ENCODE measurements at places on chromosomes 3 and 15.

DNA sequence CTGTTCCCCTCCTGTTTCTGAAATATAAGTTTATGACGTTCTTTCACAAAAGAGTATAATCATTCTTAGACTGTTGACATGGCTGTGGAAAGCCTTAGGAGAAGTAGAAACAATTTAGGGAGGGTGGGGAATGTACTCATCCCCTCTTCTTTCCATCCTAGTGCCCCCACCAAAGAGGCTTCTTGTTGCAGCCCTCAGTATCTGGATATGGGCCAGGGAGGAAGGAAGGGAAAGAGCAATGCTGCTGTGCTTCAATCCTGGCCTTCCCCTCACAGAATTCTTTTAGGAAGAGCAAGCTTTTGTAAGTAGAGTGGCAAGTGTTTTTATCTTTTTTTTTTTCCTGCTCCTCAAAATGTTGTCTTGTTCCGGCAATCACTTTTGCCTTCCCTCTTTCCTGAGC, 1.7 kb downstream of the INAFM2 start:
- DNase-seq, result no peak

DNA sequence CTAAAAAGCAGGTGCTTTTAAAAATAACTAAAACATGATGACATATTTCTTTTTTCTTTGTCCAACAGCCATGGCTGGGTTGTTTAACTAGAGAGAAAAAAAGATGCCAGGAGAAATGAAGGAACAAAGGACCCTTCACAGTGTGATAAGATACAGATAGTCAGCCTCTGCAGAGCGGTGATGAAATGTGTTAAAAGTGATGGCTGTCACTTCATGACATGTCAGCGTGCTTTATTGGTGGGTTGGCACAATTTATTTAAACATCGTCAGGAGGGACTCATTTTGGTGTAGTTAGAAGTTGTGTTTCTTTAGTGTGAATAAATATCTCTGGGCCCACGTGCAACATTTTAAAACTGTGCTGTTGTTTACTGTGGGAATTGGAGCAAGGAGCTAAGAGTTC, 887.4 kb upstream of the CFAP20DC start:
- DNase-seq, result no peak

- DNase-seq, result no peak
Measured at GRCh38 chr3:183830187-183830586, 4.8 kb upstream of the MAP6D1 start.

GRCh38 chr3:69321301-69322157, 64.4 kb downstream of the FRMD4B start:
- DNase-seq, result no peak

DNA sequence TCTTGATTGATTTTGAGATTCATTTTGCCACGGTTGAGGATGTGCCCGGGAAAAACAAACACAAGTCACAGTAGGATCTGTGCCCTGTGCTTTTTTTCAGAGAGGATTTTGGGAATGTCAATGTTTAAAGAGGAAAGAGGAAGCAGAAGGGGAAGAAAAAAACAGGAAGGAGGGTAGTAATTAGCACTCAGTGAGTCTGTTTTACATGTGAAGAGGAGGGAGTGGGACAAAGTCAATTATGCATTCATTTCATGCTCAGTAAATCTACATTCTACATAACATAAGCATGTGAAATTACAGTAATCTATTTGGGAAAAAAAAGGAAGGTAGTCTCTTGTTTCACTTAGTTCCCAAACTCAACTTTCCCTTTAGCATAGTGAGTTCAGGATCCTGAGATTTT, 18.3 kb upstream of the CD200 start:
- DNase-seq, result no peak
